ENCODE measurements at places on chromosomes 5 and 9.

DNA sequence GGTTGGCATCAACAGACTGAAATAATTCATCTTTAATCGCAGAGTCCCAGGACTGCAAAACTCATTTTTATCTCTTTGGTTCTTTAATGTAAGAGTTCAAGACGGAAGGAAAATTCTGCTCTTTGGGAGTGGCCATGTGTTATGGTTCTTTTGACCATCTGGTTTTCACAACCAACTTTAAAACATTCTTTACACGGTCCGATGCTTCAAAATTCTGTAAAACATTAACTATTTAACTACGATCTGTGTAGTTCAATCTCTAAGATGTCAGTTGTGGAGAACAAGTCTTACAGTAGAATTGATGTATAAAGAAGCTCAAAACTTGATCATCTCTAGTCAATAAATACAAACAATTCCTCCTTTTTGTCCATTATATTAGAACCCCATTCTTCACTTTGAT, 83.0 kb downstream of the CMYA5 start:
- DNase-seq = no peak

DNA sequence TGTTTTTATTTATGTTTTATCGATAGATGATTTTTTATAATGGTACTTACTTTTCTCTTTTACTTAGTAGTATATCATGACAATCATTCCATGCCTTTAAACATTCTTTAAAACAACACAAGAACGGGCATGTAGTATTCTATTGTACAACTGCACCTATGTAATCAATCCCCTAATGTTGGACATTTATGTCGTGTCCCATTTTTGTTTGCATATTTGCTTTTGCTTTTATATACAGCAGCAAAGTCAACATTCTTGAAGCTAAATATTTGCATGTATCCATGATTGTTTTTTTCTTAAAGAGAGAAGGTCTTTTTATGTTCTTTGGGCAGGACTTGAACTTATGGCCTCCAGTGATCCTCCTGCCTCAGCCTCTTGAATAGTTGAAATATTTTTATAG, 527.0 kb upstream of the CLINT1 start:
- DNase-seq = no peak

DNA sequence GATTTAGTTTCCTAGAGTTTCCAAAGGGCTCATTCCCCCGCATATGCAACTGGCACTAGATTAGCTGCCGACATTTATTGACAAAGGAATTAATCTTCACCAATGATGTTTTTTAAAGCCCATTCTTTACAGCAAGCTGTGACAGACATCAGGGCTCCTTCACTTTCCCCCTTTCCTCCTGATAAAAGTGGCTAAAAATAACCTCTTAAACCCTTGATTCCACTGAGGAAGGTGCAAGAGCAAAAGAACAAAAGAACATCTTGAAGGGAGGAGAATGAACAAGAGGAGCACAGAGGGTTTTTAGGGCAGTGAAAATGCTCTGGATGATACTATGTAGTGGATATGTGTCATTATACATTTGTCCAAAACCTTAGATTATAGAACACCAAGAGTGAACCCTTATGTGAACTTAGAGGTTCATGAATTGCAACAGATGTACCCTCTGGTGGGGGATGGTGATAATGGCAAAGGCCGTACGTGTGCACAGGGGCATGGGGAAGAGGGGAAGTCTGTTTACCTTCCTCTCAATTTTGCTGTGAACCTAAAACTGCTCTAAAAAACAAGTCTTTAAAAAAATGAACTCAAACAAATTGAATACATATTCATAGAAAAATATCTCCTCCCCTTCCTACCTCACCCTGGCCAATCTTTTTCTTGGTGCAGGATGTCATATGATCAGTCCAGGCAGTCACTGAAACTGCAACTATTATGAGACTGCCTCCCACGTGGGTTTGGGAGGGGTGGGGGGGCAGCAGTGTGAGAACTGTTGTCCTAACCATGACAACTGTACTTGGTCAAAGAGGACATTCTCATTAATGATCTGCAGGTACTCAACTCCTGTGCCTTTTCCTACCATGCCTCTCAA, 83.0 kb downstream of the MARCHF3 start:
- no peak for DNase-seq

DNA sequence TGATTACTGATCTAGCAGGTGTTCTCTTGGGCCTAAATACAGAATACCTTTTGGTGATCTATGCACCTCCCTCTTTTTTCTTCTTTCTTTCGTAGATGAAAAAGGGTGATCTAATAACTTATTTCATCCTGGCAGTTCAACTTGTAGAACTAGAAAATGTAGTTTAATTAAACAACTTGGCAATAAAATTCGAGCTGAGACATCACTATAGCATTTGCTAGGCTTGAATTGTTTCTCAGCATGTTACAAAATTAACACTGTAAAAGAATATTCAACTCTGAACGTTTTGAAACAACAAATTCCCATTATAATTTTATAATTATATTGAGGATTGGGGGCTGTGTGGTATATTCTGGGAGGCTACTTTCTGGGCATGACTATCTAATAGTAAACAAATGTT, 19.5 kb downstream of the SMIM15 start:
- no peak for DNase-seq

- DNase-seq = no peak
Measured at GRCh38 chr5:68973696-68974095, 120.1 kb upstream of the SLC30A5 start.

DNA sequence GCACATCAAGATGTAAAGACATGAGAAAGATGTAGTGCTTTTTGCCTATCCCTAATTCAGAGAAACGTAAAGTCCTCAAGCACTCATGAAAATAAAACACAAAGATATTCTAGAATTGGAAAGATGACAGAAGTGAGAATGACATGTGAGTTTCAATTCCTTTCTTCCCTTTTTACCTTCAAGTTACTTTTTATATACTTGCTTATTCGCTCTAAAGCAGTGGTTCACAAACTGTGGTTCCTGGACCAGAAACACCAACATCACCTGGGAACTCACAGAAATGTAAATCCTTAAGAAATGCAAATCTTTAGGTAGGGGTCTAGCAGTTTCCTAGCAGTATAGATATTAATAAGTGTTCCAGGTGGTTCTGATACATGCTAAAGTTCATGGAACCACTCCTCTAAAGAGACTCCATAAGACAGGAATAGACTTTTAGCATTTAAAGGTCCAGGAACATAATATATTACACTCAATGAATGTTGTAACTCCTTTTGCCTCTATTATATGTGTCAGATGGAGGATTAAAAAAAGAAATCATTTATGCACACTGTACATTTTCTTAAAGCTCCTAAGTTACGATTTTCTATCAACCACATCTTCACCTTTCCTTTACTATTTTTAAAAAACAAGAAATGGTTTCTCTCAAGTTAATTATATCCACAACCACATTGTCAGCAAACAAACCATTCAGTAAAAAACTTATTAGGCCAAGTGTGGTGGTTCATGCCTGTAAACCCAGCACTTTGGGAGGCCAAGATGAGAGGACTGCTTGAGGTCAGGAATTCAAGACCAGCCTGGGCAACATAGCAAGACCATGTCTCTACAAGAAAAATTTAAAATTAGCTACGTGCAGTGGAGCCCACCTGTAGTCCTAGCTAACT, 39.9 kb downstream of the ERP44 start:
- no peak for DNase-seq
